ENCODE measurements at places on chromosomes 7 and 10.
A peak's percentile ranks its signal among the peaks of the same experiment; 100 is the strongest.

DNA sequence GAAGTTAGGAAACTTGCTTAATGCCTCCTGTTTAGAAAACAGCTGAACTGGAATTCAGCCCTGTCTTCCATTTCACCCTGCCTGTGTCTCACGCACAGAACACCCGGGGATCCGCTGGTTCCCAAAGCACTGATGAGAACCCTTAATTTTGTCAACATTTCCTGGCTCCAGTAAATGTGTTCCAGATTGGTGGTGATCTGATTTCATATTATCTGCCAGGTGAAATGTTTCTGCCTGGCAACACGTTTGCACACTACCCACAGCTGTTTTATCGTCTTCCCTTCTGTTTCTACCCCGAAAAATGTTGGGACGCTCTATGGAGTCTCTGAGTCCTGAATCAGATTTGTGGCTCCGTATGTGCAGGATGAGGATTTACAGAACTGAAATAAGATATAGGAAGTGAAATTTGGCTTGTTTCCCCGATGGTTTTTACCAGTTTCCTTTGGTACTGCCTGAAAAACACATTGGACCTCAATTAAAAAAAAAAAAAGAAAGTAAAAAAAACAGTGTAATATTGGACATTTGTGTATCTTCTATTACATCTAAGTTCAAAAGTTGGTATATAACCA, 29.0 kb downstream of the MRC1 start:
- DNase-seq, result no peak

DNA sequence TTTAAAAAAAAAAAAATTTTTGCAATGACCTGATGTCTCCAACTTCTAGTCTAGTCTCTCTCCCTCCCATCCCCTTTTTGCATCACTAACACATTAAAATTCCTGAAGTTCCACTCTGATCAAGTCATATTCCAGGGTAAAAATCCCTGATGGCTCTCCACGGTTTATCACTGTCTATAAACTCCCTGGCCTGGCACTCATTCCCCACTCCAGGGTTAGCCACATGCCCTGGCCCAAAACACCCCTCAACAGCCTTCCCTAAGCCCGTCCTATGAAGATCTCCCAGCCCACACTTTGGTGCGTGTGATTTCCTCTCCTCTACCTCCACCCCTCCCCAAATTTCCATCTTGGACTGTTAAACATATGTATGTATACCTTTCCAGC, 125.4 kb downstream of the JAZF1 start:
- no peak for DNase-seq

DNA sequence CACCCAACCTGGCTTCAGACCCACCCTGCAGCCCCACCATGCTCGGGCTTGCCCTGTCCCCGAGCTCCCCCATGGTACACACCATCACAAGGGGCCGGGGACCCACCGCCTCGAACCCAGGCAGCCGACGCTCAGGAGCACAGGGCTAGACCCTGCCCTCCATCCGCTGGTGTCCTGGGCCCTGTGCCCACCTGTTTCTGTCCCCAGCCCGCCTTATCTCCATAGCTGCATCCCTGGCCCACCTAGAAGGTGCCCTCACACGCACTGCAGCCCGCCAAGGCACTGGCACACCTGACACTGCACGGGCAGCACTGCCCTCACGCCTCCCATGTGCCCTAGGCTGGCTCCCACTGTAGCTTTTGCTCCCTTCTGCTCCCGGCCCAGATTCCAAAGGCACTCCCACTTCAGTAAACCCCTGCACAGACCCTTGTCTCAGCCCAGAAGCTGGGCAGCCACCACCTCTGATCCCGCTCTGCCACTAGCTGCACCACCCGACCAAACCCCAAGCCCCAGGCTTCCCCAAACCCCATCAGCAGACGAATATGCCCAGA, 17.1 kb downstream of the YKT6 start:
- DNase-seq, result no peak

GRCh38 chr7:116809636-116810266, 52.6 kb upstream of the CAPZA2 start:
- peak; percentile 55 for DNase-seq

DNA sequence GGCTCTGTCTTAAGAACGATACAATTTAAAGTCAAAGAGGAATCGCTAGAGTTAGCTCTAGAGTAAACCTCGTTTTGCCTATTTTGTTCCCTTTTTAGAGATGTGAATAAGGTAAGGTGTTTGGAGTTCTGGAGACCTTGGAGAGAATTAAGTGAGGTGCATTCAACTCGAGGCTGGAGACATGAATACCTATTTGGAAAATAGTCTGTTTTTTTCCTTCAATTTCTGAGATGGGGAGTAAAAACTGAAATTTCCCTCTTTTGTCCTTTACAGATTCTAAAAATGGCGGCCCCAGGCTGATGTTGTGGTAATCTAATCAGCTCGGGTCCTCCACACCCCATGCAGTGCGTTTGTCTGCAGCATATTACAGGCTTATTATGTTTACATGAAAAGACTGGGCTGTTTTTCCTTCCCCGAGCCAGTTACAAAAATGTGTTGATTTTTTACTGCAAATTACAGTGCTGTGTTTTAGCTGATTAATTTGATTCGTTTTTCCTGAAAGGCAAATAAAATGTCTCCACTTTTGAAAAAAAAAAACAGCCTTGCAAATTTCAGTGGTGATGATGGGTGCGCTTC, 1.5 kb downstream of the KMT2E start:
- DNase-seq, result no peak

DNA sequence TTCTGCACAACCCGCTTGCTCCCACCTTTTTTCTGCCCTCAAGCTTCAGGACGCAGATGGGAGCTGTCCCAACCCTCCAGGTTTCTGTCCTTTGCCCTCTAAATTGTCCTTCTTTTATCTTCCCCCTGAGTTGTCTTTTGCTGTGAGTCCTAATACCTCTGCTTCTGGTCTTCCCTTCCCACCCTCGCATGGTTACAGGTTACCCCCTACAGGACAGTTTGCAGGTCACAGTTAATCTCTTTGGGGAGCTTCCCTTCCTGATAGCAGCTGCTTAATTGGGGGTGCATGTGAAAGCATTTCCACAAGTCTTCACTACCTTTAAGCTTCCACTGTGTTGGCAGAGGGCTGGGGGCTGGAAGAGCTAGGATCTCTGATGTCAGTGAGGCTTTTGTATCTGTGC, 121.5 kb upstream of the CXCL12 start:
- DNase-seq, result no peak

DNA sequence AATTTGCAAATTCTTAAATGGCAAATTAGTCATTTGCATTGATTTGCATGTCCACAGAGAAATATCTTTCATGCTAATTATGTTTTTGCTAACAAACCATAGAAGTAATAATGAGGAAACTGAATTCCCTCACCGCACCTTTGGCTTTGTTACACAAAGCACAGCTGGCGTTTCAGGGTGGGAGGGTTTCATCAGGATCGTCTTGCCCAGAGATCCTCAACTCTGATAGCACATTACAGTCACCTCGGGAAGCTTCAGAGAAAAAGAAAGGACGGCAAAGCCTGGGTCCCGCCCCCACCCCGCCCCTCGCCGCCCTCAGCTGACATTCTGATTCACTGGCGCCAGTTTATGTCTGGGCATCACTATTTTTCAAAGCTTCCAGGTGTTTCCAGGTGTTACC, 119.4 kb downstream of the PTPRN2 start:
- no peak for DNase-seq

DNA sequence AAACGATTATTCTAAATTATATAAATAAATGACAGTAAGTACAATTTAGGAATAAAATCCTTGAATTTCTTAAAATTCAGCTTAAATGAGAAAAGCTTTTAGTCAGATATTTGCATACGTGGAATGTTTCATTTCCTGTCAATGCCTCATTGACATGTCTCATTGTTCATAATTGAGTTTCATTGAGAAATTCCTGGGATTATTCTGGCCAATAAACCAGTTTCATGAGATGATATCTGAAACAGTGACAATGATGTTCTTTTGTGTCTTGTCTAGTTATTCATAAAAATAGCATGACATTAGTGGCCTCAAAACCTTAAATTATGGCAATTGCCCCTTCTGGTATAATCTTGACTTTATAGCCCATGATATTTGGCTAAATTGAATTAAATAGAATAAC, 95.8 kb downstream of the DKK1 start:
- no peak for DNase-seq

Measured in NCI-H1436 (cell line).